ENCODE measurements at places on chromosomes 4 and X.

- no peak for DNase-seq
Observed at GRCh38 chr4:184657144-184657543, 7.6 kb downstream of the PRIMPOL start.

DNA sequence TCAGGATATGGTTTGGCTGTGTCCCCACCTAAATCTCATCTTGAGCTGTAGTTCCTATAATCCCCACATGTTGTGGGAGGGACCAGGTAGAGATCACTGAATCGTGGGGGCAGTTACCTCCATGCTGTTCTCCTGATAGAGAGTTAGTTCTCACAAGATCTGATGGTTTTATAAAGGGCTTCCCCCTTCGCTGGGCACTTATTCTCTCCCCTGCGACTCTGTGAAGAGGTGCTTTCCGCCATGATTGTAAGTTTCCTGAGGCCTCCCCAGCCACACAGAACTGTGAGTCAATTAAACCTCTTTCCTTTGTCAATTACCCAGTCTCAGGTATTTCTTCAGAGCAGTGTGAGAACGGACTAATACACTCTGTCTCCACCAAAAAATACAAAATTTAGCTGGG lies 291.9 kb downstream of the BCOR start:
- no peak for DNase-seq

DNA sequence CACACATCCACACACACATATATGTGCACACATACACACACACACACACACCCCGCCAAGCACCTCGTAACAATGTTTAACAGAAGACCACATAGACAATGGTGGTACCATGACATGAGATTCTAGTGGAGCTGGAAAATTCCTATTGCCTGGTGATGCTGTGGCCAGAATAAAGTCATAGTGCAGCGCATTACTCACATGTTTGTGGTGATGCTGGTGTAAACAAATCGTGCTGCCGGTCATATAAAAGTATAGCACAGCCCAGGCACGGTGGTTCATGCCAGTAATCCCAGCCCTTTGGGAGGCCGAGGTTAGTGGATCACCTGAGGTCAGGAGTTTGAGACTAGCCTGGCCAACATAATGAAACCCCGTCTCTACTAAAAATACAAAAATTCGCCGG lies 275.2 kb downstream of the TRIML1 start:
- no peak for DNase-seq

DNA sequence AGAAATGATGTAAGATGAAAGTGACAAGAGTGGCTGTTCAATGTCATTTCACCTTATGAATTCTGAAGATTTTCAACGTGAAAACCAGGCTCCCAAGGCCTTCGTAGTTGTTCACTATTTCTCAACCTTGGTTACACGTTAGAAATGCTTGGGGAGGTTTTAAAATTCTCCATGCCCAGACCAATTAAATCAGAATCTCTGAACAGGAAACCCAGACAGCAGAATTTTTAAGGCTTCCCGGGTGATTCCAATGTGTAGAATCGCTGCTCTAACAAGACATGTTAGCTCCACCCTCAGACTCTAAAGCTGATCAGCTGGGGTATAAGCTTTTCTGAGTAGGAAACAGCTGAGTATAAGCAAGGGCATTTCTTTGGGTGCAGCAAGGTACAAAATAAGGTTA lies 160.4 kb upstream of the TET2 start:
- DNase-seq = no peak

DNA sequence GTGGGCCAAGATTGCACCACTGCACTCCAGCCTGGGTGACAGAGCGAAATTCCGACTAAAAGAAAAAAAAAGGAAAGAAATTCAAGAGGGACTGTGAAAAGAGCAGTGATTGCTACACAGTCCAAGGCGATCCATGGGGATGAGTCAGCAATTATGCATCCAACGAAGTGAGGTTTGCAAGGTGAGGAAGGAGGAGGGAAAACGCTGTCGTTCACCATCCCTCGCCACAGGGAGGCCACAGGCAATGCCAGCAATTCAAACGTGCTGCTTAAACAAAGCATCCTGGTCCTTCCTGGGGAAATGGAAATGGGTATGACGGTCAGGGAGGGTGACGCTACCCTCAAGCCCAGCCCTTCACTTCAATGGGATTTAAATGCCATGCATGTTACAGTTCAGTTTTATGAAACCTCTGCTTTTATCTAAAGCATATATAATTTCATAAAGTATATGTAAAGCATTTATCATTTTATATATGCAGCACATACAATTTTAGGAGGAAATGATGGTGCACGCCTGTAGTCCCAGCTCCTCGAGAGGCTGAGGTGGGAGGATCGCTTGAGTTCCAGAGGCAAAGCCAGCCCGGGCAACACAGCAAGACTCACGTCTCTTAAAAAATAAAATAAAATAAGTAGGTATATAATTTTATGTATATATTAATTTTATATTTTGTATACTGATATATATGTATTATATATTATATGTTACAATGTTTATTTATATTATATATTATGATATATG lies 108.7 kb downstream of the DHRSX start:
- DNase-seq = no peak

DNA sequence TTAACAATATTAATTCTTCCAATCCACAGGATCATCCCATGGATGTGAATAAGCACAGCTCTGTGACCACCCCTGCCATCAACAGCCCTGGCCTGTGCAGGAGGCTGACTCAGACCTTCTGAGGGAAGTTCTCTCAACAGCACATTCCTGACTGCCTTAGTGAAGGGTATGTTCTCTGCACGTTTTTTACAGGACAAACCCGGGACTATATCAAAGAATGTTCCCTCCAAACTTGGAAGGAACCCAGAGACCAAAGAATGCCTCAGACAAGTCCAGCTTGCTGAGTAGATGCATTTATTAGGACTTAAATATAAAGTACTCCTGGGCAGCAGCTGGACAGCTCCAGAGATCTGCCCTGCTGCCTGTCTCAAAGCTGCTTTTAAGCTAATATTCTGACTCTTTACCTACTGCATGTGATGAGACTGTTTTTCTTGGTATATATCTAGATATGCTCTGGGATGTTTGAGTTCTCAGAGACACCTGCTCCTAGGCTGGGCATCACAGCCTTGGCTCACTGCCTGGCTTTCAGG lies 1127.8 kb upstream of the PRKX start:
- DNase-seq = no peak

DNA sequence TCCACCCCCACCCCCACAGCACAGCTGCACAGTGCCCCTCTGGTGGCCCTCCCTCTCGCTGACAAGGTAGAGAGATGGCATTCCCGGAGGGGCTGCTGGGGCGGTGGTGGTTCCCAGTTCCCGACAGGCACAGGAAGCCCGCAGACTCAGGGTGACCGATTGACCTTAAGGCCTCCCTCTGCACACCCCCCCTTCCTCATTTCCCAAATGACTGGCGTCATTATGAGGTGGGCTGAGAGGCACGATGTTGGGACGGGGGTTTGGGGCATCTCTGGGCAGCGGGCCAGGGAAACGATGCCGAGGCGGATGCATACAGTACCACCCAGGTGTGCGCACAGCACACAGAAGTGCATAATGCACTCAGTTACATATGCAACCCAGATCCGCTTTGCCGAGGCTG lies 3.5 kb upstream of the TIMP1 start:
- DNase-seq = no peak

DNA sequence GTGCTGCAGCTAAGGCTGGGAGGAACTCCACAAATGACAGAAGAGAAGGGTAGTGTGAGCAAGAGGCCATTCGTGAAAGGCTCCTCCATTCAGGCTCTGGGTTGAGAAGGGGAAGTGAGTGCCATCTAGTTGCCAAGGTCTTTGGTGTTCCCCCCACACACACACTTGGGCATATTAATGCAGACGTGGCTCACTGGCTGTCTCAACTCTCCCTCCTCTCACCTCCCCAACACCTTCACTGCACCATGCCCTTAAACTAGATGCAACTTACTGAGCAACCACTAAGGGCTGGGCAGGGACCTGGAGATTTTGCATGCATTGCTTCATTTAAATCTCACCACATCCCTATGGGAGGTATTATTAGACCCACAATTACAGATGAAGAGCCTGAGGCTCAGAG lies 8.7 kb downstream of the CLRN2 start:
- DNase-seq = no peak

GRCh38 chr4:88015659-88016295 lies 8.3 kb downstream of the PKD2 start:
- no peak for DNase-seq

GRCh38 chr4:77355731-77356130 lies 198.7 kb downstream of the CCNG2 start:
- no peak for DNase-seq

DNA sequence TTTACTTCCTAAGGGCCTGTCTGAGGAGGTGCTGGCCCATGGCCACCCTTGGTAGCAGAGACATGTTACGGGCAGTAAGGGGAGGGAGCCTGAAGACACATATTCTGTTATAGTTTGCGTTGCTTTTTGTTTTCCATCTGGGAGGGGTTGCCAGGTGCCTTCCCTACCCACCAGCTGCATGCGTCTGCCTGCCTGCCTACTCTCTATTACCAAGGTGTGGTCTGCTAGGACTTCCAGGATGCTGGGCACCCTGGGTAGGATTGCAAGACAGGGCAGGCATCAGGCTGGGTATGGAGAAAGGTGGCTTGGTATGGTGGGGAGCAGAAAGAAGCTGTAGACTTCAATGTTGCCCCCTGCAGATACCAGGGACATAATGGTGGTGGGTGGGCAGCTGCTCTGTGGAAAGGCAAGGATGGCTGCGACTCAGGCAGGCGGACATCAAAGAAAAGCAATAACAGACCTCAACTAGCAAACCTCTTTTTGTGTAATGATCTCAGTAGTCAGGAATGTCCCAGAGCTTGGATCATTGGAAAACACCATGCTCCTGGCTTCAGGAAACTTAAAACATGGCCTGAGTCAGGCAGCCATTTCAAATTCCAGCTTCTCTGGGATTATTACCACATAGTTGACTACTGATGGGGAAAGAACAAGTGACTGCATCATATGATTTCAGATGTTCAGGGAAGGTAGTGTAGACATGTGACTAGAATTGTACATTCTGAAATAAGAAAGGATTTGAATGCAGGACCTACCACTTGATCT lies 67.8 kb downstream of the HOPX start:
- no peak for DNase-seq

- DNase-seq = no peak
Observed at GRCh38 chrX:155613927-155614559, 1.3 kb upstream of the TMLHE start.

DNA sequence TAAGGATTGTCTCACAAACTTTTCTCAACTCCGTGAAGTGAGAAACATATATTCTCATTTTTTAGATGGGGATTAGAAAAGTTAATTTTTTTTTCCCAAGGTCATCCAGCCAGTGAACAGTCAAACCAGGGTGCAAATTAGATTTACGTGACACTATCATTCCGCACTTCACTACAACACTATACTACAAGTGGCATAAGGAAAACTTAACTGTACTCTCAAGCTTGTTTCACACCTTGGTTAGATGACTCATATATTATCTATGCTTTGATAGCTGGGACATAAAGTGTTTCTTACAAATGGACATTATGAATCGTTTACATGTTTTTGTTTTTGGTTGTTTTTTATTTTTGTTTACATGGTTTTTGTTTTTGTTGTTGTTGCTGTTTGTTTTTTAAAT lies 525.7 kb downstream of the PPARGC1A start:
- no peak for DNase-seq

DNA sequence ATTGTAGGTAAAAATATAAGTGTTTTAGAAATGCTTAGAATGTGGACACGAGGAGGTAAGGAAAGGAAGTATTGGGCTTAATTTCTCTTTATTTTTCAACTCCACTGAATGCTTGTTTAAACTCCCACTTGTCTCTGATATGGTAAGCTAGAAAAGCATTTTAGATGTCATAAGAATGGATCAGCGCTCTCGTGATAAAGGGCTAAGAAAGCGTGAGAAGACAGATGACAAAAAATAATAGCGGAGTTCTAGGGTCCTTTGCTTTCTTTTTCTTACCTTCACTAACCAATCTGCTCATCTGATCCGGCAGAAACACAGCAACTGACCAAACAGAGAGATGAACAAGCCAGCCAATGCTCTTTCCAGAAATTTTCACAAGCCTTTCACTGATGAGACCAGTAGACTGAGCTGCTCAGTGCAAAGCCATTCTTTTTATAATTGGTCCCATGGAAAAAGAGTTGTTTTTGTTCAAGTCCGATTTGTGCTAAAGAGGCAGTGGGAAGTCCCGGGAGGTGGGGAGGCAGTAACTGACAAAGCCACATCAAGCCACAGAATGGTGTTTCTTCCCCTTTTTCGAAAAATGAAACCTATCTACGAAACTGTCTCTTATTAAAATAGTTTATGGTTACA lies at the start of gene TASL:
TSS of gene TASL (minus strand) at position 405 of the 630 bp plus-strand sequence. CDS start 17,411 bp downstream, outside the sequence.
- no peak for DNase-seq

- no peak for DNase-seq
Observed at GRCh38 chrX:15334561-15334960, 762 bp downstream of the PIGA start.

- DNase-seq = peak; percentile 5
Observed at GRCh38 chr4:112735474-112735951, 98.6 kb downstream of the LARP7 start.

GRCh38 chr4:186228514-186228894 lies 1.2 kb downstream of the KLKB1 start:
- no peak for DNase-seq

- DNase-seq = no peak
Observed at GRCh38 chr4:47837908-47838294, at the start of gene CORIN. Gene CORIN (minus strand): TSS chr4:47838067. CDS start chr4:47837949, 118 bp downstream.

DNA sequence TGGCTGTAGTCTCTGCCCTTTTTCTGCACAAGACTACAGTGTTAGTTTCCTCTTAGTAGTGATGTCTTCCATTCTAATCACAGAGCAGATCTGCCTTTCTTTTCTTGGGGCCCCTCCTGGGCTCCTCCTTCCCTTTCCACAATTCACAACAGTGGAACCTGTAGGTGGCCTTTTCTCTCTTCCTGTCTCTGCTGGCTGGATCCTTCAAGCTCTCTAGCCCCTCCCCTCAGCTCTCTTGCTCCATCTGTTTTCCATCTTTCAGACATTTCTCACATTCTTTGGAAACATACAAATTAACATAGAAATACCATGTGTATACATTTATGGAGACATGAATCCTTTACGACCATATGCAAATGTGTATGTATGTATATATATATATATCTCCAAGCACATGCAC lies 304 bp upstream of the SPIN2A start:
- no peak for DNase-seq

DNA sequence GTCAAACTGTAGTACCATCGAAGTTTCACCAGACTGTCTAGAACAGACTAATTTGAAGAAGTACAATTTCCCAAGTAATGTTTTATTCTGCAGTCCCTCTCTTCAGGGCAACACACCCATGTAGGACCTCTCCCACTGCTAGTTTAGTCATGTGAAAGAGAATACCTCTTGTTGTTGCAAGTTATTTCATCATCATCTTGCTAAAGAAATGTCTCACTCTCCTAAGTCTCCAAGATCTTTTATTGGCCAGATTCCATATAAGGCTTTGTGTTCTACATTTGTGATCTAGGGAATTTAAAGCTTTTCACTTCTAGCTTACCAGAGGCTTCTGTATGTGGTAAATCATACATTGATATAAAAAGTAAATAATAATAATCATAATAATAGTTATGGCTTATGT lies 745.3 kb upstream of the MAGEB2 start:
- DNase-seq = no peak

DNA sequence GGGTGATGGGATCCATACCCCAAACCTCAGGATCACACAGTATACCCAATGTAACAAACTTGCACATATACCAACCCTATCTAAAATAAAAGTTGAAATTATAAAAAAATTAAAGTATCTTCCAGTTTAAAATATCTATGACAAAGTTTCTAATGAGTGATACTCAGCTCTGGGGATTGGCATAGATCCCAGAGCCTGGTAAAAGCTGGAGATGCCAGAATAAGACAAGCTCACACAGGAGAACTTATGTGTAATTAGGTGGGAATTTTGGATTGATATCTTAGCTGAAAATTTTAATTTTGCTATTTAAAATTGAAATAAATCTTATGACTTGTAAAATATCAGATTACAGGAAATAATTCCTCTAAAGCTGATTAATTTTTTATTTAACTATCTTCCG lies 686.5 kb downstream of the GABRG1 start:
- DNase-seq = no peak
